Pulmonary artery endothelial cell (primary cell): ENCODE measurements at places on chromosomes 3 and 15. TPM values are rescaled to one million over a fixed set of nuclear protein-coding genes. Genes with fewer than 3 reads are reported as not detected.

SAMD7 gene
- total RNA-seq = not detected in 2 replicates

SSR3 gene
- total RNA-seq = 335 and 769 TPM in 2 replicates

DNA sequence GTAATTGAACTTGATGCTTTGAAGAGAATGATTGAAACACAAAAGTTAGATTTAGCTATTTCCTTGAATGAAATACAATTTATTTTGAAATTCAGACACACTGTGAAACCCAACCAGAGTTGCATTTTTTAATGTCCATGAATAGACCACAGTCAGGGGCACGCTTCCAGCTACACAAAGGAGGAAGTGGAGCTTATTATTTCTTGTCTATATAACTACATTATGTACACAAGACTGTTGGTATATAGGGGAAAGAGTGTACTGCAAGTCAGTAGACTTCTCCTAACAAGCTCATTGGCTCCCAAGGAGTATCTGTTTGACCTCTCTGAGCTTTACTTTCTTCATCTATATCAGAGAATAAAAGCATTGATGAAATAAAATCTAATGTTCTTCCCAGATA, 326.2 kb downstream of the RYR3 start:
- DNase-seq = no peak

DNA sequence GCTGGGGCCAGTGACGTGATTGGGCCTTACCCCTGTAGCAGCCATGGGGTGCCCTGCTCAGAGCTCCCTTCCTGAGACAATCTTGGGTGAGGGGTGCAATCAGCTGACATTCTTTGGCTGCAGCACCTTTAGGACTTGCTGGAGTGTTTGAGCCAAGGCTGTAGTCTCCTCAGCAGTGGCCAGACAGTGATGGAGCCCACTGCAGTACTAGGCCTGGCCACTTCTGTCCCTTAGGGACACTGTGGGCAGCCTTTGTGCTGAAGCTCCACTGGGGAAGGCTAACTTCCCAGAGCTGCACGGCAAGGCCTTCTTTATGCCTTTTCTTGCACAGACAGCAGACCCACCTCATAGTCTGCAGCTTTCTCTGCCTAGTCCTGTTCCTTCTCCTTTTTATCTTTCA, 284.9 kb upstream of the IGF1R start:
- DNase-seq = no peak

DNA sequence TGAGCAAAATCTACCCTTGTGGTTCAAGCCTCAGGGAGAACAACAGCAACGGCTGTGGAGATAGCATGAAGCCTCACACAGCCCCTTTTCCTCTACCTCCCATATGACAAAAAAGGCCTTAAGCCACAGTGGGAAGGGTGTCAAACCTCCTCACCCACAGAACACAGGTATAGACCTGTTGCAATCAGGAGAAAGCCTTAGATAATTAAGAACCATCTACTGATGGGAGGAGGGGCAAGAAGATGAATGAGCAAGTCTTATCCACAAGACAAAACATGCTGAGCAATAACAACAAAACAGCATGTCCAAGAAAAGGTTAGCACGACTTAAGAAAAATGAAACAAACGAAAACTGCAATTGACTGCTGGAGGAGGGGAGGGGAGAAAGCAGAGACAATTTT, 272.9 kb upstream of the BCHE start:
- no peak for DNase-seq

GRCh38 chr15:66747886-66748707, 46.1 kb downstream of the SMAD6 start:
- DNase-seq = no peak

DNA sequence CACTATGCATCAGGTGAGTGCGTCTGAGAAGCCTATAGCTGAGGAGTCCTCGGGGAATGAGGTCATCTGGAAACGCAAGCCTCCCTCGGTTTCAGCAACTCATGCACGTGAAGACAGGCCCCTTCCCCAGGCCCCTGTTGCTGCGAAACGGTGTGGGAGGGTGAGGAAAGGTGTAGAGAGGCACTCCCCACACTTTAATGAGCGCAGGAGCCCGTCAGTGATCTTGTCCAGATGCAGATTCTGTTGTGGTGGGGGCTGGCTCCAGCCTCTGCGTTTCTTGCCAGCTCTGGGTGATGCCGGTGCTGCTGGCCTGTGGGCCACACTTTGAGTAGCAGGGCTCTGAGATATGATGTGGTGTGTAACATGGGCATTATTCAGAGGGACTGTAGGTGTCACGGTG, 38.6 kb upstream of the LACTB start:
- no peak for DNase-seq

- no peak for DNase-seq
These were observed 2.4 kb downstream of the CYP11A1 start for GRCh38 chr15:74364936-74365597.

DNA sequence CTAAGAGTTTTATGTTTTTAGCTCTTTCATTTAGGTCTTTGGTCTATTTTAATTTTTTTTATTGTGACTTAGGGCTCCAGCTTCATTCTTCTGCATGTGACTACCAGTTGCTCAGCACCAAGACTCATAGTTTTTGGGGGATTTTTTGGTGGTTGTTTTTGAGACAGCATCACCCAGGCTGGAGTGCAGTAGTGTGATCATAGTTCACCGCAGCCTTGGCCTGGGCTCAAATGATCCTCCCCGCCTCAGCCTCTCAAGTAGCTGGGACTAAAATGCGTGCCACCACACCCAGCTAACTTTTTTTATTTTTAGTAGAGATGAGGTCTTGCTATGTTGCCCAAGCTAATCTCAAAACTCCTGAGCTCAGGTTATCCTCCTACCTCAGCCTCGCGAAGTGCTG, 19.4 kb downstream of the CDV3 start:
- DNase-seq = no peak

DNA sequence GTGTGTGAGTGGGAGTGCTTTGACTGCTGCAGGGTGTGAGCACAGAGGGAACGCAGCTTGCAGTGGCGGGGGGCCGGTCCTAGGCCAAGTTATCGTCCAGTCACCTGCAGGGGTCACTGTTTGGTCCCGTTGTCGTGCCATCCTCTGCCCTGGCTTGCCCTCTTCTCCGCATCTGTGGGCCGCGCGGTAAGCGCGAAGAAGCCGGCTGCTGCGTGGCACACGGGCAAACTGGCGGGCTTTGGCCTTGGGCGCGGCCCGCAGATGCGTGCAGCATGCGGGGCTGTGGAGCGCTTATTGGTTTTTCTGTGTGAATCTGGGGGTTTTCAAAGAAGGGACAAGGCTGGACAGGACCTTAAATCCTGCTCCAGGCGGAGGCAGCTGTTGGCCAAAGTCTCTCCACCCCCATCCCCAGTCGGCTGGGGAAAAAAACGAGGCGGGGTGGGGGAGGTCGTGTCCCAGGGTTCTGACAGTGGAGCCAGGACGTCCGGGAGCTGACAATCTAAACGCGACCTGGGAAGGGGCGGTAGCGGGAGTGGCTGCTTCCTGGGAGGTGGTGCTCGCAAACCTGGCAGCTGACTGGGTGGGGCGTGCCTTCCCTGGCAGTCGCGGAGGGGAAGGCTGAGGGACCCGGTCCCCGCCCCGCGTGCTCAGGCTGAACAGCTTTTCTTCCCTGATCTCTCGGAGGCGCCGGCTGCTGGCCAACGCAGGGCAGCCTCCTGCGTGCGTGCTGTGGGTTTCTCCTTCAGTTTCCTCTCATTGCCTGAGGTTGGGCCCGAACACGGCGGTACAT, 39.7 kb upstream of the VEPH1 start:
- DNase-seq = no peak

GRCh38 chr3:143220741-143221140, 101.2 kb downstream of the CHST2 start:
- DNase-seq = no peak

DNA sequence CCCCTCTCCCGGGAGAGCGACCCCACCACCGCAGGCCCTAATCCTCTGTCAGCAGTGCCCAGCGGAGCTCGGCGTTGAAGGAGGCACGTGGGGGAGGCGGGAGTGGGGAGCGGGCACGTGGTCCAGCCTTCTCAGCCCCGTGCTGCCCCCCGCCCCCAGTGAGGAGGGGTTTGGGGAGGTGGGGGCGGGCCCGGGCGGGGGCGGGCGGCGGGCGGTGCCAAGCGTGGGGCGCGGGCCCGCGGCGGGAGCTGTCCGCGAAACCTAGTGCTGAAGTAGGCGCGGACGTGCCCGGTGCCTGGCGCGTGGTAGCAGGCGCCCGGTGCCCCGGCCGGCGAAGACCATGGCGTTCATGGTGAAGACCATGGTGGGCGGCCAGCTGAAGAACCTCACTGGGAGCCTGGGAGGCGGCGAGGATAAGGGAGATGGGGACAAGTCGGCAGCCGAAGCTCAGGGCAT, at the start of gene CPLX3:
TSS of gene CPLX3 (plus strand) at position 264 of the 456 bp plus-strand sequence. CDS start at position 341, 77 bp downstream.
- DNase-seq = no peak
